ENCODE measurements at places on chromosomes 6 and 20.

DNA sequence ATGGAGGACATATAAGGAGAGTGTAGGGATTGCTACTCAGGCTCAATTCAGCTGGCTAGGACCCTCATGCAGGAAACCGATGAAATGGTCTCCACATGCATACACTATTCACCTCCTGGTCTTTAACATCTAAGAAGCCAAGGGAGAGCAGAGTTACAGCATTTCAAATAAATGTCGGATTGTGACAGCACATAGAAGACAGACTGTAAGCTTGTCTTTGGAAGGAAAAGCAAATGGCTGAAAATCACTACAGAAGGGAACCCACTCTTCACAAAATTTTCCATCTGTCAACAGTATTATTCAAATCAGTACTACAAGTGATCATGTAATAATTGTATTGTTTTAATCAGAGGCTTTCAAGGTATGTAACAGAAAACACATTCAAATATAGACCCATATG is 72.9 kb downstream of the ATG5 start:
- no peak for DNase-seq

DNA sequence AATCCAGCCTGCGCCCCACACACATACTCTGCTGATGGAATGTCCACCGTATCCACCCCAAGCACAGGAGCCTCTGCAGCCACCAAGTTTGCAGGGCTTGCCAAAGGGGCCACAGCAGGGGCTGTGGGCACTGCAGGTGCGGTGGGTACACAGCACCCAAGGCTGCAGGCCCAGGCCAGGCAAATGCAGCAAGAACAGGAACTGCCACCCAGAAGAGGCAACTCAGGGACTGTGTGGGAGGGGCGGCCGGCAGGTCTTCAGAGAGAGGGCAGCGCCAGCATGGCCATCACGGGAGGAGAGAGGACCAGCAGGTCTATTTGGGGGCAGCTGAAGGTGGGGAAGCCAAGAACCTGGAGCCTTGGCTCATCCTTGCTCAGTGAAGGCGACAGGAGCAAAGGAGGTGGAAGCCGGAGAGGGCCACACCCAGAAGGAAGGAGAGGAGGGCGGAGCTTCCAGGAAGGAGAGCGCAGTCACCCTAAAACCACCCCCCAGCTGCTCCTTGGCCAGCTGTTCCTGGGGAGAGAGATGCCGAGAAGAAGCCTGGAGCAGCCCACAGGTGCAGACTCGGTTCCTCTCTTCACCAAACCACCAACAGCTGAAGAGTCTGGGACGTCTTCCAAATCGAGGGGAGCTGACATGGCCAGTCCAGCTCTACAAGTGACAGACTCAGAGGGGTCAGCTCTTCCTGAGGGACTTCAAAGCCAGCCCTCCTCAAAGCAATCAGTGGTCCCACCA is 265.1 kb upstream of the CDYL start:
- no peak for DNase-seq

DNA sequence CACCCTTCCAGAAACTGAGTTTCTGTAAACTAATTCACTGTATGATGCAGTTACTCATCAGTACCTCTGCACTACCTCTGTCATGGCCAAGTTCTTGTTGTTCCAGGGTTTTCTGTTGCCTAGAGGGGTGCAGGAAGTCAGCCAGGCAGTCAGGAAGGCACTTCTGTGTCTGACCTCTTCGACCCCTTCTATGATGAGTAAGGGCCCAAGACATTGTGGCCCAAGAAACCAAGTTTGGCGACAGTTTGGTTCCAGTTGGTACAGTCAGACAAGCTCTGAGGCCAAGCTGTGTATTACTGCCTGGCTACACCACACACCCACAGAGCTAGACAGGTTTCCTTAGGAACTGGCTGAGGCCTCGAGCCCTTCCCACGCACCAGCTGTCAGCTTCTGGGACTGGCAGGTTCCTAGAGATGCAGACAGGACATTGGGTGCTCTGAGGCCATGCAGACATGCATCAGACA is 41.2 kb downstream of the TRAF3IP2 start:
- DNase-seq = no peak

DNA sequence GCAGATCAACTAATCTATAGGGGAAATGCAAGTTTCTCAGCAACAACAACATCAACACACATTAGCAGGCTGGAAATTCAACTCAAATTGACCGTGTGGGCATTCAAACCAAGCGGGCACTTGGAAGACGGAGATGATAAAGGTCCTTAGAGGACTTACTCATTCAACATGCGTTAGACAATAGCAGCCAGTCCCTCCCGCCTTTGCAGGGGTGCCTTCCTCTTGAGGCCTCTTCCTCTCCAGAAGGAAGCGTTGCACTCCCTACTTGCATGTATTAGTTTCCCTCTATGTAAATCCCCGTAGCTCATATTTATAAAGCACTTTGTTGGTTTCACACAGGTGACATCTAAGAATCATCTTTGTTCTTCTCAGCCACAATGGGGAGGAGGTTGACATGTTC is 300.8 kb upstream of the STXBP5 start:
- DNase-seq = no peak

DNA sequence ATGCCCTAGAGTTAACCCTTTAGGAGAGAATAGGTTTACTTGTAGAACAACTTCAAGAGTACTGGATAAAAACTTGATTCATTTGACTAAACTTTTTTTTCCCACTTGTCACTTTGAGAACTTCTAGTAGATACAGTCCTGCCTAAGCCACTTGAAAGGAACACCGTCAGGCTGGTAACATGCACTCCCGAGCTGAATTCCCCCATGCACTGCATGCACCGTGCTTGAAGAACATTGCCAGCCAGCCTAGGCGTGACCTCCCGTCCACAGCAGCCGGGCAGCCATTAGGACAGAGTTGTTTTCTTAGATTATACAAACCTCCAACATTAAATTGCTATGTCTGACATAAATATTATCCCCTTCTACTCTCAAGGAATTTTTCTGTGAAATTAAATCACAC is 52.6 kb downstream of the SMLR1 start:
- no peak for DNase-seq

DNA sequence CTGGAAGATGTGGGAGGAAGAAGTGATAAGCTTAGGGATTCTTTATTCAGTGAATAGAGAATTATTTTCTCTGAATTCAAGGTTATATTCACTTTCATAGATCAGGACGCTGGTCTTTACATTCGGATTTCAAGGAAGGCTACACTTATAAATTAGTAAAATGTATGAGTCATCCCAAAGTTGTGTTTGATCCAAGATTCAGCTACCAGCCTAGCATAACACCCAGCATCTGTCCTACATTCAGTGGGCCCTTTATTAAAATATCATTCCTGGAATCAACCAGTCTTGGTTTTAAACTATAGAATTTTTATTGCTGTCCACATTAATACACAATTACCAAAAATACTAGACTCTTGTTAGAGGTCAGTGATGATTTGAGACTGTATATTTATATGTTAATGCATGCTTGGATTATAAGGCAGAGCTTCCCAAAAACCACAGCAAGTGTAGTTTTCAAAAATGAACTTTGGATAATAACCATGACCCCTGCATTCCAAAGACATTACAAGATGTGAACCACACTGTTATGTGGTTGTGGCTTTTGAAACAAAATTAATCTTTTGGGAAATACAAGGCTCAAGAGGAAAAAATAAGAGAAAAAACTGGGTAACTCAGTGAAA is 210.7 kb upstream of the CNR1 start:
- DNase-seq = no peak

- DNase-seq = no peak
Observed at GRCh38 chr6:142597836-142598235, 296.0 kb downstream of the ADGRG6 start.

DNA sequence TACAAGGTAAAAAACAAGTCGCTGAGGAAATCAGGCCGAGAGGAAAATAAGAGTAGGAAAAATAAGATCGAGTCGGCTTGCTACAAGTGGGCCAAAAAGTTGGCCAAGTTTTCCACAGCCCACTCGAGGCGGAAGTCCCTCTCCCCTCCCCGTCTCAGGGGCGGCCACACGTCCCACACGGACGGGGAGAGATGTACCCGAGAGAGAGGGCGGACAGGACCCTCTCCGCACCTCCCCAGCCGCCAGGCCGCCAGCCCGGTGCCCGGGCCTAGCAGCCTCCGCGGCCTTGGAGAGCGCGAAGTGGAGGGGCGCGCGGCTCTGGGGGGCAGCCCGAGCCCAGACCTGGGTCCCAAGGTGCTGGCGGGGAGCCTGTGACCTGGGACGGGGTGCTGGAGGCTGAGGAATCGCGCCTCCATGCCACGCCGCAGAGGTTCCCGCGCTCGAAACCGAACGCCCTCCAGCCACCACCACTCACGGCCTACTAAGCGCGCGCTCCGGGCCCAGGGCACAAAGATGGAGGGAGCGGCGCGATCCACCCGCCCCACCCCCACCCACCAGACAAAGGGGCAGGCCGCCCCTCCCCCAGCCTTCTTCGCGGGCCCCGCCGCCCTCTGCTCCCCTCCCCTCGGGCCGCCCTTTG is 1.9 kb upstream of the HMGA1 start:
- no peak for DNase-seq

DNA sequence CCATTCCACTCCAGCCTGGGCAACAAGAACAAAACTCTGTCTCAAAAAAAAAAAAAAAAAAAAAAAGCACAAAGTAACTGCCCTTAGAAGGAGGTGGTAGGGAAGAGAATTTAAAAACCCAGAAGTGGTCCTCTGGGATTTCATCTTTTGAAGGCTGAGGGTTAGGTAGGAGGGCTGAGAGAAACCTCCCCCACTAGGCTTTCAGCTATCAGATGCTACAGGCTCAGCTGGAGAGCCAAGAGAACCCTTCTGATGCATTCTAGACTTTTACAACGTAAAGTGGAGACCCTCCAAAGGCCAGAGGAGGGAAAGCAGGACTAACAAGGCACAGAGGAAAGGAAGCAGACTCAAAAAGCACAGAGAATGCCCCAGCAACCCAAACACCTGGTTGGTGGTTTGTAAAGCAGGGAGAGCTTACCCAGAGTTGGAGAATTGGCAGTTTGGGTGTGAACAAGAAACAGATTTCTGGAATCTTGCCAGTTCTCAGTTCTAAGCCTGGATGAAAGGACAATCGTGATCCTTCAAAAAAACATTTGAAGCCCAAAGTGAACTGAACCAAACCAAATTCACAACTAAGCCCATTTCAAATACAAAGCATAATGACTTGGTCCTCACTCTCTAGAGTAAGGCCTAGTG is 23.2 kb upstream of the SPAG4 start:
- DNase-seq = no peak

GRCh38 chr6:77455271-77455670 is 8.0 kb downstream of the HTR1B start:
- no peak for DNase-seq

DNA sequence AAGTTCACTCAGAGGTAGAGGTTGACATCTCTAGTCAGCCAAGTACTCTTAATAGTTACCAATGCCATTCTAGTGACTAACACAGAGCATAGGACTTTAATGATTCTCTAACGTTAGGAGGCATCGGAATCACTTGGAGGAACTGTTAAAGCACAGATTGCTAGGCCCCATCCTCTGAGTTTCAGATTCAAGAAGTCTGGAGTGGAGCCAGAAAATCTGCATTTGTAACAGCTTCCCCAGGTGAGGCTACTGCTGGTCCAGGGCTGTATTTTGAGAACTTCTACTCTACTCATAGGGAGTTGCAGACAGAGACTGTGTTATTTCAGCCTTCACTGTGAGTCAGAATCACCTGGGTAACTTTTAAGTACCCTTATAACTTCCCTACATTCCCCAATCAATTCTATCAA is 5.7 kb downstream of the LMBRD1 start:
- DNase-seq = no peak

DNA sequence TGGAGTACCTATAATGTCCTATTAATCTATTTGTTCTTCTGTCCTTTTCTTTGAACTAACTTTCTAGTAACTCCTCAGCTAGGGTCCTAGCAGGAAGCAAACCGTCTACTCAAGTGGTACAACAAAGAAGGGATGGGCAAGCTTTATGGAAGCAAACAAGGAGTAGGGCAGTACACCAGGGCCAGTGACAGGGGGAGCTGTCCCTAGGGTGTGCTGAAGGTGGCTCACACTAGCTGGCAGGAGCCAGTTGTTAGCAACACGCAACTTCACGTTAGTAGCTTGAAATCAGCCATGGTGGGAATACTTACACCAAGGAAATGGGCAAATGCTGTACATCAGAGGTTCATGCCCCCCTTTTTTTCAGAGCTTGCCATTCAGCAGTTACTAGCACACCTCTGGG is 74.0 kb upstream of the EYA2 start:
- no peak for DNase-seq

DNA sequence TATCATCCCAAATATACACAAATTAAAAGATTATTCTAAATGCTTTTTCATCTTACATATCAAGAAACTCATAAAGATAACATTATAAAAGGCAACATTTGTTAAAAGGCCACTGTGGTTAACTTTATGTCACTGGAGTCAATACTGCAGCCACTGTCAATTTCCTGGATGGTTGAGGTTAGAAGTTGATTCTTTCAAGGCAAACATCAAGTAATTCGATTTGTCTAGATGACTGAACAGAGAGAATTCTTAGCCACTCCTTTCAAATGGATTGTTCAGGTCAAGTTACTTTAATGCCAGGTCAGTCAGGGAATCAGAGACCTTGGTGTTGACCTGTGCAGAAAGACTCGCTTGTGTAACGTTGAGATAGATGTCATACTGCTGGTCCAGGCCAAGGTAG is 44.4 kb upstream of the SIM1 start:
- DNase-seq = no peak

GRCh38 chr20:63934271-63935068 is 21.7 kb downstream of the UCKL1 start:
- DNase-seq = no peak

- DNase-seq = no peak
Observed at GRCh38 chr6:35642471-35643161, 46.1 kb downstream of the FKBP5 start.

DNA sequence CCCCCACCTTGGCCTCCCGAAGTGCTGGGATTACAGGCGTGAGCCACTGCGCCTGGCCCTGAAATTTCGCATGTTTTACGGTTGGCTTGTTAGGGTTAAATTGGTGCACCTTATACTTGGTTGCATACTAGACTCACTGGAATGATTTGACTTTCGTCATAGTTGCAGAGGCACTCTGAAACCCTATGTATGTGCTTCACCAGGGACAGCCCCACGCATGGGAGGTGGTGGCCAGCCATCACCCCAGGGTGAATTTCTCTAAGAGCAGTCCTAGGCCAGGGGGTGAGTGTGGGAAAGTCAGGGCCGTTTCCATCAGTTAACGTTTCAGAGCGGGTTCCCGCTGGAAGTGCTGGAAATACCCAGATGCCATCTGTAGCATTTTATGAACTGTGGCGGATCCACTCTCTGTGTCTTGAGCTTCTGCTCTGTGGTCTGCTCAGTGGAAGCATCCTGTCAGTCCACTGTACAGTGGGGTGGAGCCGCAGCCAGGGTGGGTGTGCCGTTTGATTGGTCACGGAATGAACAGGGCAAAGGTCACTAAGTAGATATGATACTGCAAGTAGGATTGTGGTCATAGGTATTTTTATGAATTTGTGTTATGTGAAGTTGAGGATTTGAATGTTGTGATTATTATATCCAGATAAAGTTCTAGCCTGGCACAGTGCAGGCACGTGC is 13.2 kb downstream of the DNAJC5 start:
- no peak for DNase-seq

GRCh38 chr20:822651-823573 is 10.6 kb upstream of the FAM110A start:
- no peak for DNase-seq
